ENCODE measurements at places on chromosomes 2 and 18.
A peak's percentile ranks its signal among the peaks of the same experiment; 100 is the strongest.

- DNase-seq, result peak; percentile 26
Measured at GRCh38 chr2:74843899-74844298, 10.0 kb downstream of the HK2 start.

DNA sequence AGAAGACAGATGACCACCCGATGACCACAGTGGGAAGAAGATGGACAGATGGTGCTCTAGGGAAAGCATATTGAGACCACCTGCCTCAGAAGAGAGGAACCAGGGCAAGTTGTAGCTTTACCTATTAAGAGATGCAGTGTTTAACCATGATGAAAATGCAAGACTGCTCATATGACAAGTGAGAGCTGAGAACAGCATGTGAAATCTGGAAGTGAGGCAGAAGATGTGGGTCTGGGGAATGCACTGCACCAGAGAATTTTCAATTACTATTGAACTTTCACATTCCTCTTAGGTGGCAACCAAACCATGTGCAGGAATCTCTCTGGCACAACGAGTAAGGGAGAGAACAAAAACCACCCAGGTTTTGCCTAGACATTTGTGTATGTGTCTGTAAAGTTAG, 184.8 kb upstream of the CRIM1 start:
- DNase-seq, result no peak

GRCh38 chr2:239870863-239871262, 154.3 kb downstream of the NDUFA10 start:
- no peak for DNase-seq

DNA sequence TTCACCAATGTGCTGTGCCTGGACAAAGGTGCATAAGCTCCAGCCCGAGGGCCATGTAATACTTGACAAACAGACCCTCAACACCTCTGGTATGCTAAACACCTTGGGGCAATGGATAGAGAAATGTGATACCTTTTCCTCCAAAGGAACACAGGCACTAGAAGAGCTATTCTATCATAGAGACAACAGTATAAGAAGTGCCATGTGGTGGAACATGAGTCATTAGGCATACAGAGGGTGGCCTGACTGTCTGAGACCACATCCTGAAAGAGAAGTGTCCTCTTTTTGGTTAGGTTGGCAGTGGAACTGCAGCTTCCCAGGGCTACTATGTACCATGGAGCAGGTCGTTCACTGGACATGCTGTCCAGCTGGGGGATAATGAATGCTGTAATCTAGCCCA, 153.9 kb downstream of the INSIG2 start:
- no peak for DNase-seq

- no peak for DNase-seq
Measured at GRCh38 chr2:120955427-120955826, 219.8 kb downstream of the GLI2 start.

GRCh38 chr2:180656455-180656847, 324.0 kb upstream of the UBE2E3 start:
- no peak for DNase-seq

GRCh38 chr18:67508146-67508545, 8.4 kb downstream of the DSEL start:
- no peak for DNase-seq

- no peak for DNase-seq
Measured at GRCh38 chr2:30940839-30941238, 133.6 kb upstream of the CAPN13 start.

GRCh38 chr18:75471850-75472249, 44.3 kb upstream of the SMIM21 start:
- DNase-seq, result no peak

DNA sequence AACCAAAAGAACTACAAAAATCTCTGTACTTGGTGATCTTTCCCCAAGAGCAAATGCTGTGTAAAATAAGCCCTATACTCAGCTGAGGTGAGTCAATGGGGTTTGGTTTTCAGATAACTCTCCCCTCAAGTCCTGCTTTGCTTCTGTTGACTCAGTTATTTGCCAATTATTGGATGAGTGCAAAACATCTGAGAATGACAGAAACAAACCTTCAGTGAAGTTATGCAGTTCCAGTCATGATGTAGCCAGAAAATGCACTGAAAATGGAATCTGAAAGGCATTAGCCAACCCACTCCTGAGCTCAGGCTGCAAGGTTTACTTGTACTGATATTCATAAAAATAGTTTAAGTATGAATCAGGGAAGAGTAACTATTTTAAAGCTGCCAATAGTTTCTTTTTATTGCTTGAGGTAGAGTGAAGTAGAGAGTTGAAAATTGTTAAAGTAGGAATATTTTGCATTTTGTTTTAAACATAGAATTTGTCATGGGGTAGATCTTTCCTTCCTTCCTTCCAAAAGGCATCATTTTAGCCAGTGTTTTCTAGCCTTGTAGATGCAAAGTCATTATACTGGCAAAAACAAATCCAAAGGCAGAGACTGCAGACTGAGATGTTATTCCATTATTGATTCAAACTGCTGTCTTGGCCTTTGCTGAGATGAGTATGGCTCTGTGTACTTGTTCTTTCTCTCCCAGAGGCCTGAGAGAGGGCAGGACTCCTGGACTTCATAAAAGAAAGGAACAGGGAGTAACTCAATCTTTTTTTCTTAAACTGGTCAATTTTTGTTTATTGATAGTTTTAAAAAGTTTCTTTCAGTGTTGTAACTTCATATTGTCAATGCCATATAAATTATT, 215.3 kb downstream of the RND3 start:
- no peak for DNase-seq

GRCh38 chr2:3244486-3244885, 133.1 kb downstream of the EIPR1 start:
- DNase-seq, result no peak

DNA sequence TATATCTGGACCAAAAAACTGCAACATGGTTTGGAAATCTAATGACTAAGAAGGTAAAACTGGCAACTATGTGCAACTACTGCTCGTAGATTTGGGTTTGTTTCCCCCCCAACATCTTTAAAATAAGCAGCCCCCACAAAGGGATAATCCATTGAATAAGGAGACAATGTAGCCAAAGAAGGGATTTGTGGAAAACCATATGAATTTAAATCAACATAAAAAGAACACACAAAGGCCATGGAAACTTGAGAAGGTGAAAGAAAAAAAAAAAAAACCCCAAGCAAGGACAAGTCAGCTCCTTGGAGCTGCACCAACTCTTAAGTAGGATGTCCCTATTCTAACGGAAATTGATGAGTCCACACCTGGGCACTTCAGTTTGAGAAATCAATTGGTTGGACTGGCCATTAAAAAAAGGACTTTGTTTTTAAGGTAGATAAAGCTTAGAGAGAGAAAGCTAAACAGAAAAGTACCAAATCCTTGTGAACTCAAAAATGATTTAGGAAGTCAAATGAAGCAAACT, 53.7 kb upstream of the ST8SIA5 start:
- no peak for DNase-seq

DNA sequence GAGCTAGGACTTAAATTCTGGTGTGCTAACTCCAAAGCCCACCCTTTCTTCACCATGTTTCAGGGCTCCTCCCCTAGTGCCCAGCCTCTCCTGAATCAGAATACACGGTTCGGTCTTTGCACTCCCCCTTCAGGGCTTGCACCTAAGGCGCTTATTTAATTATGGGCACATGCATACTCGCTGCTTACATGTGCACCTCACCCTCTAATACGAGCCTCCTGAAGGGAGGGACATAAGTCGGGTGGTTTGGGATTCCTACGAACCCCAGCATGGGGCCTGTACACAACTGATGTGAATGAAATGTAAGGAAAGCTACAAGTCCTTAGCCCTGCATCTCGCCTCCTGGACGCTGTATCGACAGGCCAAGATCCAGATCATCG, 435 bp downstream of the IFT172 start:
- no peak for DNase-seq

GRCh38 chr2:194621945-194622344, 1035.1 kb upstream of the SLC39A10 start:
- no peak for DNase-seq

DNA sequence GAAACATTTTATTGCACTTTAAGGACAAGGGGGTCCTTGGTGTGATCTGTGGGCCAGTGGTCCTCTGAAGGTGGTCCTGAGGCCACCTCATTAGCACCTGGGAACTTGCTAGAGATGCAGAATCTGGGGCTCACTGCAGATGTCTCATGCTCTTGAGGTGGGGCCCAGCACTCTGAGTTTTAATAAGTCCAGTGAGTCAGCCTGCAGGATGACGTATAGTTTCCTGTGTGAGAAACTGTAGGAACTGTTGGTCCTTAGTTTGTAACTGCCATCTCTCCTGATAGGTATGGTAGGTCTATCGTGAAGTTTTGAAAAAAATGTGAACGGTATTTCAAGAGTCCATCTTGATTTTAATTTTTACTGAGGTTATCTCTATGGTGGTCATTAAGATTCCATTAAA, 2.8 kb downstream of the TRPM8 start:
- no peak for DNase-seq

- peak; percentile 59 for DNase-seq
Measured at GRCh38 chr2:39119732-39120520, 925 bp downstream of the SOS1 start.

DNA sequence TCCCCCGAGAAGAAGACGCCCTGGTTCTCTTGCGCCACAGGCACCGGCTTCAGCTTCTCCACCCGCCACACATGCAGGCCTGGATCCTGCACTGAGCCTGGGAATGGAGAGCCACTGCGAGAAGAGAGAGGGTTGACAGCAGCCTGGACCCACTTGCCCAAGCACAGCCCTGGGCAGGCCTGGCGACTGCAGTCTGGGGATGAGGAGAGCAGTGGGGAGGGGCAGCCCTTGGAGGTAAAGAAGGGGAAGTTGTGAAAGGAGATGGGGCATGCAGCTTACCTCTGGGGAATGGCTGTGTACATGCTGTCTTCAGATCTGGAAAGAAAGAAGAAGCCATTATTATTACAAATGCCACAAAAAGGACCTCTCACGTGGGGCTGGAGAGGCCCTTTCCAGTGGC, 8.3 kb downstream of the CAPG start:
- no peak for DNase-seq

GRCh38 chr18:50009773-50010335, 185.1 kb downstream of the MYO5B start:
- DNase-seq, result peak; percentile 35

- DNase-seq, result no peak
Measured at GRCh38 chr2:148615381-148615841, 29.1 kb upstream of the EPC2 start.

DNA sequence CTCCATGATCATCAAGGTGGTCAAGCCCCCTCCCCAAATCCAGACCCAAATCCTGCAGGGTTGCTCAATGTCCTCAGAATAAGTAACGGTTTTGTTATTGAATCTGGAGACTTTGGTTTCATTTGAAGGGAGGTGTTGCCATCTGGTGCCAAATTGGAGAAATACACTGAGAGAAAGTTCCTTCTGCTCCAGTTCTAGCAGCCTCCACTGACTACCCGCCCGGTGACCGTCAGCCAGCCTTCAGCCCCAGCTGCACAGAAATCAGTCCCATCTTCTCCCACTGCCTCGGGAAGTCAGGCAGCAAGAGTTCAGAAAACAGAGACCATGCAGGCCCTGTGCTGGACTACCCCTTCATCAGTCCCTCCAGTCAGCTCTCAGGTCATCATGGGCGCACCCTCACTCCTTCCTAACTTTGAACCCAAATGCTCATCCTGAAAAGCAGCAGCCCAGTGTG, 38.7 kb downstream of the PKDCC start:
- peak; percentile 67 for DNase-seq

GRCh38 chr2:21602789-21603188, 479.0 kb downstream of the TDRD15 start:
- DNase-seq, result no peak

DNA sequence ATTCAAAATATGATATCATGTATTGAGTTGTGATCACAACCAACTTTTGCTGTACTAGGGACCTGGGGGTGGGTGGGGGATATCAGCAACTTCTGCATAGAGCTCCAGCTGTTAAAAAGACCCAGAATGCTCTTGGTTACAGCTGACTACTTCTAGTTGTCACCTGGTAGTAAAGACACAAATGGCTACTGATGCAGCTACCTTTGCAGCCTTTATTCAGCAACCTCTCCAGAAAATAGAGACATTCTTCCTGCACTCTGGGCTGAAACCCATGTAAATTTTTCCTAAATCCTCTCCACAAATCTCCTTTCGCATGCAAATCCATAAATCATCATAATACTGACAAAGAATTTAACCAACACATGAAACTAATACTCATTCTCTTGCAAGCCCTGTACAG, 238.3 kb downstream of the TCF4 start:
- DNase-seq, result no peak

- no peak for DNase-seq
Measured at GRCh38 chr18:43774497-43774896, 497.2 kb upstream of the SYT4 start.

DNA sequence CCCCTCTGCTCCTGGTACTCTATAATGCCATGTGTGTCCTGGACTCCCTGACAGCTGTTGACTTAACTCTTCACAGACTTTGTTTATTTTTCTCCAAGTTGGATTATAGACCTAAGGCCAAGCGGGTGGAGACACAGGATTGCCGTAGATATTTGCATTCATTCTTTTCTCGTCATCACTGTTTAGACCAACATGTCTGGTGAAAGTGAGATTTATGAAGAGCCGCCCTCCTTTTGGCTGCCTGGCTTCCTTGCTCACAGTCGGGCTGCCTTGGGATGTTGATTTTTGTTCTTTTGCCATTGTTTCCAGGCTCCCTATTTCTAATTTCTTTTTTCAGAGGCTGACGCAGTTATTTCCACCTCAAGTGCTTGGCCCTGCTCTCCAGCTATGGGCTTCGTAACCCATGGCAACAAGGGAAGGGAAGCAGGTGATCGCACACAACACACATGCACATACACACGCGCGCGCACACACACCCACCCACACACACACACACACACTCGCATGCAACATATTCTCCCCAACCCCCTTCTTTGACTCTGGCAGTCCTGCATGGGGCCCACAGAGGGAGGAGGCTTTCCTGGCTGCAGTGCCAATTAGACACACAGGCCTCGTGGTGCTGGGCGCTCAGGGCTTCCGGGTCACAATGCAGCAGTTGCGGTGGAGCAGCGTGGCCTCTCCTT, 296.5 kb downstream of the MTX2 start:
- no peak for DNase-seq

DNA sequence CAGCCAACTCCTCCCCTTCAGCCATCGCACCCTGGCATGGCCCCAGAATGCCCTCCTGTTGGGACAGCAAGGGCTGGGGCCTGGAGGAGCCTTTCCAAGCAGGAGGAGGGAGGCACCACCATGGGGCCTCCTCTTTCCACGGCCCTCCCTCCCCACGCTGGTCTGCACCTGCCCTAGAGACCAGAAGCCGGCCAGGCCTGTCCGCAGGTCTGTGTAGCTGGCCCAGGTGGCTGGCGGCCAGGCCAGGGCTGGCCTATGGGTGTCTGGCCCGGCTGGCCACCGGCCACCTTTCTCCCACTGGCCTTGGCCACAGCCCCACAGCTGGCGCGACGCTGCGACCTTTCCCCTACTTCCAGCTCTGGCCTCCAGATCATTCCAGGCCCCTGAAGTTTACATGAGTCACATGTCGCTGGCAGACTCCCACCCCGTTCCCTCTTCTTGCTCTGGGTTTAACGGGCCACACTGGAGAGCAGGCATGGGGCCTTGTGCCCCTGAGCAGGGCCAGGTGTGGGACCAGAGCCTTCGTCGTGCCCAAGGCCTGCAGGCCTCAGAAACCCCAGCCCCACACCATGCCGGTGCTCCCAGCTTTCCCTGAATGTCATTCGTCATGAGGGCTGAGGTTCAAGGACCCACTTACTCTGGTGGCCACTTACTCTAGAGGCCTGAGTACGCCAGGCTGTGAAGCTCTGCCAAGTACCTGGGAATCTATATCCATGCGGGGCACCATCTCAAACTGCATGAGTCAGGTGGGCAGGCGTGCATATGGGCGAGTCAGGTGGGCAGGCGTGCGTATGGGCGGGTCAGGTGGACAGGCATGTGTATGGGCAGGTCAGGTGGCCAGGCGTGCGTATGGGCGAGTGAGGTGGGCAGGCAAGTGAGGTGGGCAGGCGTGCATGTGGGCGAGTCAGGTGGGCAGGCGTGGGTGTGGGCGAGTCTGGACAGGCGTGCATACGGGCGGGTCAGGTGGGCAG, 33.3 kb upstream of the KLF11 start:
- DNase-seq, result no peak

All from CD4-positive, alpha-beta T cell treated with Interleukin-4 for 1 hour (primary cell).